ENCODE measurements at places on chromosomes 4 and X.

- no peak for DNase-seq
These were observed 2.2 kb downstream of the RBM10 start for GRCh38 chrX:47146936-47147859.

DNA sequence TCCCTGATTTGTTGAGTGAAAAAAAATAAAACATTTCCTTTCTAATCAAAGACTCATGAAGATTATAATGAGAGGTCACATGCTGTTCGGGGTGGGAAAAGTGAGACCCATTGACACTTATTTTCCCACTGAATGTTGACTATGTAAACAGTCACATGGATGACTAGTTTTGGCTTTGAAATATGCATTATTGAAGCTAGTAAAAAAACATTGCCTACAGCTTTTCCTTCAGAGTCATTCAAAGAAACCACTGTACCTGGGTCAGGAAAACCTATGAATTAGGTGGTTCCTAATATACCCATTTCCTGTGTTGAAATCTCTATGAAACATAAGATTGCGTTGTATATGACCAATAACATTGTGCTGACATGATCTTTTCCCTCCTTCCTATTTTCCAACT, 251.2 kb downstream of the CFAP299 start:
- DNase-seq: no peak

DNA sequence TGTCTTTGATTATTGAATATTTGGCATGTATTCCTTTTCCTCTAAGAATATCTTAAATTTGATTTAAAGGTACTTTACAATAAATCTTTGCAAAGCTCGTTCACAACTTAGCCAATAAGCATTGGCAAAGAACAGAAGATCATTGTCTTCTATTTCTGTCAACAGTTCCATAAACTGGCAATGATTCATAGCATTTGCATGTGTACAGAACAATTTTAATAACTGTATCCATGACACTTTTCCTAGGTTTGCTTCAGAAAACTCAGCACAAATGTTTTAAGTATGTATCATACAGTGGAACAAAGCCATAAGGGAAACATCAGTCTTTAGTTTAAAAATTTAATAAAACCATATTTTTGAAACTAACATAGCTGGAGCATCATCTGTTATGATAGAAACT, 462.7 kb upstream of the RPS6KA3 start:
- DNase-seq: no peak

DNA sequence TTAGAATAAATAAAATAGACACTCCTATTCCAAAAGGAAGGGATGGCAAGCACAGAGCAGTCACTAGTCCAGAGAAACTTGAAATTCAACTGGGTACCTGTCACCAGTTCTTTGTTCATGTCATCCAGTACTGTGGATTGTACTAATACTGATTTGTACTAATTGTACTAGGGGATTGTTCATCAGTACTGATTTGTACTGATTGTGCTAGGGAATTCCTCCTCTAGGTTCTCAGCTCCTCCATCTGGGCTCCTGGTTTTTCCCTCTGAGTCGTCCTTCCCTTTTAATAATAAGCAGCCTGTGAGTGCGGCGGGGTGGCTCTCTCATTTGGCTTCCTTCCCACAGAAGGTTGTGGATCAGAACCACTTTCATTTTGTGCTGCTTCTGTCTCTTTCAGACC, 31.0 kb upstream of the SOD3 start:
- no peak for DNase-seq

- no peak for DNase-seq
These were observed 628 bp downstream of the SCLT1 start for GRCh38 chr4:129092631-129093190.

GRCh38 chr4:125140966-125141495, 173.7 kb upstream of the FAT4 start:
- DNase-seq: no peak

- no peak for DNase-seq
These were observed 80.8 kb downstream of the CC2D2A start for GRCh38 chr4:15550491-15550890.

DNA sequence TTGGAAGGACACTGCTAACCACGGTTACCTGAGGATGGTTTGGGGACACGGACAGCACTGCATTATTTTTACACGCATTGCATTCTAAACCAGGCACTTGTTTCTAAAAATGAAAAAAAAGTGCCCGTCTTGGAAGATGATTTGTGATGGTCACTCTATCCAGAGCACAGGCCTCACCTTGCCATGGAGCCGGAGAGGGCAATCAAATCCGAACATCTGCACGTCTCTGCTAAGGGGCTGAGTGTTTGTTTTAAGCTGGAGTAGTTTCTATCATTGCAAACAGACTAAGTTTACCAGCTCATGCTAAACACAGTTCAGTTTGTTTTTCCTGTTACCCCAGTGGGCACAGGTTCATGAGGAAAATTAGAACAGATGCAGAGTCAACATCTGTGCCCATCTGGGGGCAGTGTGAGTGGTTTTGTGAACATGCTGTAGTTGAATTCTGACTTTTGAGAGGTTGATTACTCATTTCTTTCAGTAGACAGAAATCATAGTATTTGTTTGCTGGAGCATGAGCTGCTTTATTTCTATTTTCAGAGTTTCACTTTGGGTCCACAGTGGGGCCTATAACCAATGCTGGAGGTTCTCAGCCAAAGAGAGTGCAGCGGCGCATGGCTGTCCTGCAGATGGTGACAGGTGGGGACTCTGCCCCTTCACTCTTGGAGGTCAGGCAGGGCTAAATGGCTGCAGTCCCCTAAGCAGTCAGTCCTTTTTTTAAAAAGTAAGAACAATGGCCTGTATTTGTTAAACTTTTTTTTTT, 65.4 kb upstream of the ENPP6 start:
- no peak for DNase-seq

DNA sequence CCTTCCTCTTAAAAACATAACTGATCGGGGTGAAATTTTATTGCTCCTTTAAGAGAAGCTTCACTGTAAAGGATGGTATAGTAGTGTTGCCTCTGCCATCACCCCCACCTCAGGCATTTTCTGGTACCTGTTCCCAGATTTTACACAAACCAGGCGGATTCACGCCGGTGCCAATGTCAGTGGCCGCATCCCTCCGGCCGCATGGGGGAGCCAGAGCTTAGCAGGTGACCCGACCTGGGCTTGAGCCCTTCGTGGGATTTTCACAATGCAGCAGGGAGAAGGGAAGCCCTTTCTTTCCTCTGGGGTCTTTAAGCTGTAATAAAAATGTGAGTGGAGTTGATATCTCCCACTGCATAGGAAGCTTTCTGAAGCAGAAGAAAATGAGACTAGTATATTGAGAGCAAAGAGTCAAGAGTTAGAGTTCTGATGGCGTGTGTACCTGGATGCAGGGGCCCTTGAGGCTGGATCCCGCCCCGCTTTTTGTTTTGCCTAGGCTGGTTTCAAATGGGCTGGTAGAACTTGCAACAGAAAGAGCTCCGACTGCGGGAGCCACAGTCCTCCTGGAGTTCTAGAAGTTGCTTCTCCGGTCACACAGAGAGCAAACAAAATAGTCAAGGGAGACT, 59.4 kb downstream of the POLR2B start:
- peak; percentile 78 for DNase-seq

DNA sequence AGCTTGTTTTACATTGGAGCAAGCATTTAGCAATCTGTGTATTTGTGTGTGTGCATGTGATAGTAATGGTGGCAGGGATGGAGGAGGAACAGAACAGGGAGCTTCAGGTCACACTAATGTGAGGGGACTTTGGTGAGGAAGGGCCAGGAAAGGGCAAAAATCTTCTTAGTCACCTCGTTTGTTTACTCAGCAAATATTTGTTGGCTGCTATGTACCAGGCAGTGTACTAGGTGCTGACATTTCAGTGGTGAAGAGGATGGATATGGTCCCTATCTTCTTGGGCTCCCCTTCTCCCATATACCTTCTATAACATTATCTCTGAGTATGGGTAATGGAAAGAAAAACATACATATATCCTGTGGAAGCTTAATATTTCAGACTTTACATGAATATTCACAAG, 48.5 kb upstream of the HDAC8 start:
- no peak for DNase-seq

- DNase-seq: no peak
These were observed 41.6 kb downstream of the MTM1 start for GRCh38 chrX:150610043-150610442.

- no peak for DNase-seq
These were observed 25.4 kb downstream of the SORCS2 start for GRCh38 chr4:7217474-7218321.

- no peak for DNase-seq
These were observed 52.6 kb downstream of the NAF1 start for GRCh38 chr4:163113921-163114713.

DNA sequence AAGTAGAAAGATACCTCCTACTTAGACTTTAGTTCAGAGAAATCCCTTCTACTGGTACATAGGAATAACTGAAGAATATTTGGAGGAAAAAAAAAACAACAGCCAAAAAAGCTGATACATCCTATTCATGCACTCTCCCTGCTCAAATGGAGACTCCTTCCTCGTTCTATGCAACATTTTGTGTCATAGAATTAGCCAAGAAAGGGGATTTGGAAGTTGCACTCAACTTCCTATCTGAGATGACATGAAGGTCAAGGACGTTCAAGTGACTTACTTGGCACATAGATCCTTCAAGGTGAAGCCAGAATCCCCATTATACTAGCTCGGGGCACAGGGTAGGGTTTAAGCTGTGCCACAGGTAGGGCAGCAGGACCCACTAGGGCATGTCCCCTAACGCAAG, 56.2 kb upstream of the S100G start:
- no peak for DNase-seq

GRCh38 chr4:4859325-4859798, at the start of gene MSX1:
Gene MSX1, plus strand, starts transcription at chr4:4859665. Its CDS starts 235 bp downstream, at chr4:4859900.
- peak; percentile 93 for DNase-seq

DNA sequence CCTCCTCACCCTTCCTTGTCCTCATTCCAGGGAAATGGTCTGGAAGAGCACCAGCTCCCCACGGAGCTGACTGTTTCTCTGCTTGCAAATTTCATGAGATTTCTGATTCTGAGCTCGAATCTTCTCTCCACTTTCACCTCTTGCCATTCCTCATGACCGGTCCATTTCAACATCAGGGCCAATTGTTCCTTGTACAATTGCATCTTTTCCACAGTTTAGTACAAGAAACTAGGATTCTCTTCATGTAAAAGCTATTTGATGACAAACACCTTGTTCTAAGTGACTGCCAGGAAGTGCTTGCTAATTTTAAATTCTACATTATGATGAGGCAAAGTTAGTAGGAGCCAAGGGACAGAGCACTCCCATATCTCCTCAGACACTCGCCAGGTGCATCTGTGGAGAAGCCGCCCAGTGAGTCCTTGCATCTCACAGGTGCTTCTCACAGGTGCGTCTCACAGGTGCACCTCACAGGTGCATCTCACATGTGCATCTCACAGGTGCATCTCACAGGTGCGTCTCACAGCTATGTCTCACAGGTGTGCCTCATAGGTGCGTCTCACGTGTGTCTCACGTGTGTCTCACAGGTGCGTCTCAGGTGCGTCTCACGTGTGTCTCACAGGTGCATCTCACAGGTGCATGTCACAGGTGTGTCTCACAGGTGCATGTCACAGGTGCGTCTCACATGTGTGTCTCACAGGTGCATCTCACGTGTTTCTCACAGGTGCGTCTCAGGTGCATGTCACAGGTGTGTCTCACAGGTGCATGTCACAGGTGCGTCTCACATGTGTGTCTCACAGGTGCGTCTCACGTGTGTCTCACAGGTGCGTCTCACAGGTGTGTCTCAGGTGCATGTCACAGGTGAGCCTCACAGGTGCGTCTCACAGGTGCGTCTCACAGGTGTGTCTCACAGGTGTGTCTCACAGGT, 3.0 kb upstream of the PDE6B start:
- DNase-seq: peak; percentile 13

DNA sequence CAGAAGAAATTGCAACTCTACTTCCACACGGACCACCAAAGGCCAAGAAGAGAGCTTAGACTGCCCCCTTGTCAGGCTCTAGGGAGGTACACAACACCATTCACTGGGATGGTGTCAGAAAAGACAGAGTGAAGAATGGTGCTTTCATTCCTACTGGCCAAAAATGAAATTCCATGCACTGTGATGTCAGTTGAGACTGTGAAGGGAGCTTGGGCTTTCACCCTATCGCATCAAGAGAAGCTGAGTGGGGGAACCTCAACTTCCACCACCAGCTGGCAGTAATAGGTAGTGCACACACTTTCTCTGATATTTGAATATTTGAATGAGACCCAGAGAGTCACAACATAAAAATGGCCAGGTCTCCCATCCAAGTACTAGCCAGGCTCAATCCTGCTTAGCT, 65.9 kb downstream of the ZNF711 start:
- no peak for DNase-seq

- DNase-seq: no peak
These were observed 204.1 kb downstream of the BCOR start for GRCh38 chrX:39893417-39894338.

GRCh38 chr4:26130173-26130572, 190.6 kb upstream of the RBPJ start:
- DNase-seq: no peak

DNA sequence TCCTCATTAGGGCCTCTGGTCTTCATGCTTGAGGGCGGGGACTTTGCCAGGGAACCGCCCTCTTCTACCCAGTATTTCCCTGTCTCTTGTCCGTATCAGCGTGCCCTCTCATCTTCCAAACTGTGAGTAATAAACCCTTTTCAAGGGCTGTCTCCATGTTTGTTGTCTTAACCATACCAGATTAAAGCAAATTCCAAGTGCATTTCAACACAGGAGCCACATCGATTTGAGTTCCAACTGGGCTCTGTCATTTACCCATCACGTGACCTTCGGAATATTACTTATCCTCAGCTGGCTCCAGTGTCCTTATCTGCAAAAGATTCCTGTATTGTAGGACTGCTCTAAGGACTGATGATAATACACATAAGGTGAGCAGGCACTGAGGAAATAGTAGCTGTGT, 6.4 kb upstream of the PHEX start:
- no peak for DNase-seq

DNA sequence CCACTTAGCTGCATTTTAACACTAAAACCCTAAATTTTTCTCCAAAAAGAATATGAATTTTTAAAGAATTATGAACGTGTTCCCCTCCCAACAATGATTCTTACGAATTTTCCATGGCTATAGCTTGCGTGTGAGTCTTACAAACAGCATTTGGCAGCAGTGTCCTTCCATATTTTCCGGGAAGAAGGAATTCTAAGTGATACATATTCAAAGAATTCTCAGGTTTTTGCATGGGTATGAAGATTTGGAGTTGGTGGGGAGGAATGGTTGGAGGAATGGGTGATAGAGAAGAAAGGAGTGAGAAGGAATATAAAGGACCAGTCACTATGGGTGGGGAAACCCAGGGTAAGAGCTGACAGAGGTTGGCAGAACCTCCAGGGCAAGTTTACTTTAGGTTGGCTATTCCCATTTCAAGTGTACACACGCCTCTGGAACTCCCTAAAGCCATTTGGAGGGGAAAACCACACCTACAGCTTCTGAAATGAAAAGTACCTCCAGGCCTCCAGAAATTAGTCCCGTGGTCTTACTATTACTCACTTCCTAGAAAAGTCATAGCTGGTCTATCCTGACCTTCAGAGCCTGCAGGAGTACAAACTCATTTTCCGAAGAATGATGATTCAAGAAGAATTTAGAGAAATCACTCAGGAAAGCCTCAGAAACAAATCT, 420.8 kb upstream of the DIPK2B start:
- DNase-seq: no peak

GRCh38 chr4:185892165-185892564, 80.2 kb upstream of the SORBS2 start:
- no peak for DNase-seq

GRCh38 chrX:72100824-72101351, 30.8 kb downstream of the RTL5 start:
- DNase-seq: no peak

Data from Right ventricle myocardium superior (tissue), 1 donor.